ENCODE measurements at places on chromosomes 1 and 21.

DNA sequence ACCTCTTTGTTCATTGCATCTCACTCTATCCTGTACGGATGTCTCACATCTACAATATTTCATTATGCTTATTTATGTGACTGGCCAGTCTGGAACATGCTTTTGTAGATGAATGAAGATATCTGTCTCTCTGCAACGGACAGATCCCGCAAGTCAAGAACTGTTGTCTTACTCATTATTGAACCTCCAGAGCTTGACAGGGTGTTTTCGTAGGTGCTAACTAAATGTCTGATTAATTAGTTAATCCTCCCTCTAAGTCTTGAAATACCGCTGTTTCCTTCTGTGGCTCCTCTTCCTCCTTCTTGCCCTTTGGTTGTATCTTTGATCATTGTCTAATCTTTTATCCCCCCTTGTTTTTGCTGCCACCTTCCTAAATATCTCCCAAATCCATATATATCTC is 3.2 kb upstream of the C1orf162 start:
- DNase-seq = no peak

- DNase-seq = no peak
Observed at GRCh38 chr1:149845416-149845815, 54.0 kb upstream of the BOLA1 start.

GRCh38 chr1:93995837-93996536 is 86.8 kb upstream of the GCLM start:
- no peak for DNase-seq

DNA sequence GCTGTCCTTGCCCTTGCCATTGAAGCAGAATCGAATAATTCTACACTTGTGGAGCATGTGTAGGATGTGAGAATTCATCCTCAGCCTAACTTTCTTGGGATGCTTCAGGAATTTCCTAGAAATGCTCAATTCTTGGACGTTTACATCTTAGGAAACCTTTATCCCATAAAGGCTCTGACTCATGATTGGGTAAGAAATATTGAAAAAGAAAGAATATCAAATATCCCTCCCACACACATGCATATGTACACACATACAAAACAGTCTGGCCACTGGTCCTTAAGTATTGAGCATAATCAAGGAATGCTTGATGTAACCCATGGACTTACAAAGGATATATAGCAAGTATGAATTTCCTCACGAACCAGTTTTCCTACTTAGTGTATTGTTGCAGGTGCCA is 83.9 kb upstream of the IPO9 start:
- DNase-seq = no peak

GRCh38 chr1:117201808-117202207 is 8.9 kb downstream of the VTCN1 start:
- no peak for DNase-seq

- no peak for DNase-seq
Observed at GRCh38 chr1:12778061-12778460, 4.5 kb downstream of the PRAMEF12 start.

- DNase-seq = no peak
Observed at GRCh38 chr21:45451091-45451740, 46.3 kb downstream of the COL18A1 start.

DNA sequence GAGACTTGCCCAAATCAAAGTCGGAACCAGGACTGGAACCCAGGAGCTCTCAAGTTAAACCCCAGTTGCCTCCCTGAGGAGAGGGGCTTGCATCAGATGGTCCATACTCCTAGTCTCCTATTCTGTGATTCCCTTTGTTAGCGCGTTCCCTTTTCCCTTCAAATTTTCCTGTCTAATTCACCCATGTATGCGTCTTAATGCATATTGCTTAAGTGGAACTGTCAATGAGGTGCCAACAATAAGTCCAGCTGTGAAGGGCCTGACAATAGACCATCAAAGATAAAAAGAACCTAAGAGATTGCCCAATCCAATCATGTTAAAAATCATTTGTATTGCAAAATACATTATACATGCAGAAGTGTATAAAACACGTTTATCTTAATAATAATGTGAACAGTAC is 634 bp upstream of the SPATA6 start:
- no peak for DNase-seq

DNA sequence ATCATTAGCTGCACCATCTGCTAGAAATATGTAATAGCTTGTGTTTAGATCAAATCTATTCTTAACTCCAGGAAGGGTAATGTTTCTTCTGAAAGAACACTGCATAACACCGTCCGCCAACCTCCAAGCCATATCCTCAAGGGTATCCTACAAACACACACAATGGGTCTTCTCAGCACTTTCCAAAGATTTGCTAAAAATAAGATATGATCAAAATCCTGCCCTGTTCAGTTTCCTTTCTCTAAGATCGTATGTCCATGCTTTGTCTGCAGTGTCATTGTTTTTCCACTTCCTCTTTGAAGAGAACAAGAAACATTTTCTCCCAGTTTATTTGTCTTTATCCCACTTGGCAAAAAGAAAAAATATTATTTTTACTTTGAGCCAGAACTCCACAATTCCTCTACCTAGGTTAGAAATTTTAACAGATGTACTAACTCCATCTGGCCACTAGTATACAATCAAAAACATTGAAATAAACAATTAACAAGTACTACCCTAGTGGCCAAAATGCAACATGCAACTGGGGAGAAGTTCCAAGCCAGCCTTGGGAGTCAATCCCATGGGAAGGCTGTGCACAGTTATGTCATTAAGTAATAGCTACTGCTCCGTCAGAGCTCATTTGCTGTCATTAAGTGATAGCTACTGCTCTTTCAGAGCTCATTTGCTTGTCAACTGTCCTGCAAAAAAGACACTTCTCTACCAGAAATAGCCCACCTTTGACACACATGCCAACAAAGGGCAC is 37.8 kb downstream of the FRRS1 start:
- DNase-seq = no peak

GRCh38 chr1:180267761-180268555 is 37.9 kb downstream of the LHX4 start:
- DNase-seq = no peak

DNA sequence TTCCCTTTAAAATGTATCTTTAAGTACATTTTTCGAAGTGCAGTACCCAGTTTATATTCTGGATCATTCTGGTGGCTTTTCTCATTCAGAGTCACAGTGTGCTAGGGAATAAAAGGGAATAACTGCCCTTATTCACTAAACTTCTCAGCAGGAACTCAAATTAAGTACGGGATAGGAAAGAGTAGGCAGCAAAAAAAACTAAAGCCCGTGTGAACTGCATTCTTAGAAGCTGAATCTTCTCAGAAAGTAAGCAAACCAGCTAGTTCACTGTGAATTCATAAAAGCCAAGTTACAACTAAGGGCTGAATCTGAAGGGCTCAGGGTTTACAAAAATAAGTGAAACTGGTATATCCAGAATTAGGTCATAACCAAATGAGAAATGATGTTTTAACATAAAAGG is 22.0 kb downstream of the PRPF38A start:
- DNase-seq = no peak

- no peak for DNase-seq
Observed at GRCh38 chr21:33401630-33401992, 1.6 kb upstream of the IFNGR2 start.

GRCh38 chr21:33025106-33025488 is 638 bp upstream of the OLIG2 start:
- no peak for DNase-seq

DNA sequence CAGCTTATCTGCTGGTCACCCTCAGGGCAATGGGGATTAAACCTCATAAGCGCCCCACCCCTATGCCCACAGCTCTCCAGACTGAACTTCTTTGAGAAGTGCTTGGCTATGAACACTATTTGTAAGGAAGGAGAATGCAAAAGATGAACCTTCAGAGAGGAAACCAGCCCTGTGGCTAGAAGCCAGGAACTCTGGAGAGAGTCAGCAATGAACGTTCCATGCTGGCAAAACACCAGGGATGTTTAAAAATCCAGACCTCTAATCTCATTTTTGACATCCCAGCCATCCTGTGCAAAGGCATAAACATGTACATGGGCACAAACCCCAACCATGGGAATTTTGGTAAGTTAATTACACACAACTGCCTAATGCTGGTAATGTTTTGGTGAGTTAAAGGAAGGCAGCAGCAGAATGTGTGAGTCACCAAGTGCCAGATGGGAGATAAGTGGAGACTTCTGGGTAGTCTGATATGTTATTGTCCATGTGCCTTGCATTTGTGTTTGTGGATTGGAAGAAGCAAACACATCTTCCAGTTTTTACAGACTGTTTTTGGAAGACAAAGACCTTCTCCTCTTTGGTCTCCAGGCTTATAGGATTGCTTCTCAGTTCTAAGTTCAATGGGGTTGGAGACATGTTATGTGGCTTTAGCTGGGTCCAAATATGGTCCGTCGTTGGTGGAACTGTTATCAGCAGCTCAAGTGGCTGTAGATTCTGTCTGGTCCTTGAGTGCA is 174.1 kb upstream of the ETV3 start:
- no peak for DNase-seq

DNA sequence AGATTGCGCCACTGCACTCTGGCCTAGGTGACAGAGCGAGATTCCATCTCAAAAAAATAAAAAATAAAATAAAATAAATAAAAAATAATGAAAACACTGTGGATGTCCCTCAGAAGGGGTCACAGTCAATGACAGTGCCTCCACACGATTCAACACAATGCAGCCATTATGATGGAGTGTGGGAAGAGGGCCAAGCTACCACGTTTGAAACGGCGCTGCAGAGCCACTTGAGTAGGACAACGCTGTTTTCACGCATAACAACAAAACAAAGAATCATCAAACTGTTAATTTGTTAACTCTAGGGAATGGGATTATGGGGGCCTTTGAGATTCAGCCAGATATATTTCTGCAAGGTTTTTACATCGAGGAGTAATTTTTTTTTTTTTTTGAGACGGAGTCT is 36.5 kb downstream of the NKAIN1 start:
- no peak for DNase-seq

DNA sequence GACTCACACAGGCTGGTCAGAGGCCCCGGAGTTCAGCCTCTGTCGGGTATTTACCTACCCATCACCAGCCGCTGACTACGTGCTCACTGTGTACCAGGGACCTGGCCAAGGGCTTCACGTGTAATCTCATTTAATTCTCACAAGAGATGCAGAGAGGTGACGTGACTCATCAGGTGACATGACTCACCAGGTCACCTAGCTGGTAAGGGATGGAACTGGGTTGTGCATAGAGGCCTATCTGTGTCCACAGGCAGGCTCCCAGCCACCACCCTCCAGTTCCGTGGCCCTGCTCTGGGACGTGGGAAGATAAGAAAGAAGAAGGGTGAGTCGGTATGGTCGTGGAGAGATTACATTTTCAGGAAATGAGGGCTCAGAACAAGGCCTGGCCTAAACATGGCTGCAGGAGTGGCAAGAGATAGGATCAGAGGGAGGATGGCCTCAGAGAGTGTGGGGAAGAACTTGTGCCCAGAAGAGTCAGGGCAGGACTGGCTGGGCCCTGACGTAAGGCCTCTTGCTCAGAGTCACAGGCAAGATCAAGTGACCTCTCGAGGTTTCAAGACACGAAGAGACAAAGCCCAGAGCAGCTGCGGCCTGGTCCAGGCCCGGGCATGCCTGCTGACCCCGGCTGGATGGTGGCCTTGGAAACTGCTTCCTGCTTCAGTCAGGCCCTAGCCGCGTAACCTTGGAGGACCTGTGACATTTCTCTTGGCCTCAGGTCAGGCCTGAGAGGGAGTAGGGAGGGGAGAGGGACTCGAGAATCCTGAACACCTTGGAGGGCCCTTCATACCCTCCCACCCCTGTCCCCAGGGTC is 52.7 kb upstream of the WASF2 start:
- no peak for DNase-seq

DNA sequence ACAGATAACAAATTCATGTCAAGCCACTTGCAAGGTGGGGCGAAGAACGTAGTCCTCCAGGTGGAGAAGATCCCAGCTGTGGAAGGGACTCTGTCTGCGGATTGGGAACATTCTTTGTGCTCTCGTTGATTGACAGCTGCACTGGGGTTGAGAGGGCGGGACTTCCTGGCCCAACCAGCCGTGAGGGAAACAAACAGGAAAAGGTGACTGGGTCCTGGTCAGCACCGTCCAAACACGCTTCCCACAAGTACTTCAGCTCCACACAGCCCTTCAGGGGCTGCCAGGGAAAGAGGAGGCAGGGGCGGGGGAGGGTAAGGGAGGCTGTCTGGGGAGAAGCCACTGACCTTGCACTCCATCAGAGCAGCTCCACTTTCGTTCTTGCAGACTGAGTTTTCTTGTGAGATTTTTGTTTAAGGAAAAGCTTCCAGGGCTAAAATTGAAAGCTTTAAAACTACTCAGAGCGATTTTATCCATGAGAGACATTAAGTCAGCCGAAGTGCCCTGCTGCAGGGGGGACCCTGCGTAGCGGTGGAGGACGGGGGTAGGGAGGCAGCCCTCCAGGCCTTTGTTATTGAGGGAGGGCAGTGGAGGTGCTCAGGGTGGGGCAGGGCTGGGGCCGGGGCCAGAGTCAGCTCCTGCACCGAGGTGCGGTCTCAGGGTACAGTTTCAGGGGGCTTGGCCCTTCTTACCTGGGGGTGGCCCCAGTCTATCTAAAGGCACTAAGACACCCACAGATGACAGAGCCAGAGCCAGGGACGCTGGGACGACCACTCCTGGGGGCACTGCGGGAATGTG is 21.6 kb upstream of the STUM start:
- DNase-seq = no peak

DNA sequence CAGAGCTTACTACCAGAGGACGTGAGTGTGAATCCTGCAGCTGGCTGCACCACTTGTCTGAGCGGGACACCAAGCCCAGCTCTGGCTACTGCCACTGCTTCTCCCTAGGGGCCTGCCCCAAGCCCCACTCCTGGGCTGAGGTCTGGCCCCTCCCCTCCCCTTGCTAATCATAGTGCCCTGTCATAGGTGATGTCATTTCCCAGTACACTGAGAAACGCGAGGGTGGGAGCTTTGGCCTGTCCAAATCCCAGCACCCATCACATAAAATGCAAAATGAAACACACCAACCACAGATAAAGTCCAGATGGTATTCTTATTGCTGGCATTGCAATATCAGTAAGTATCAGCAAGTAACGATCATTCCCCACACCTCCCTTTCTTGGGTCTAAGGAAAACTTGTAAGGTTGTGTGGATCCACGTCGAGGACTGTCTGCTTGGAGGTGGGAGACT is 77.7 kb downstream of the TOMM20 start:
- no peak for DNase-seq

DNA sequence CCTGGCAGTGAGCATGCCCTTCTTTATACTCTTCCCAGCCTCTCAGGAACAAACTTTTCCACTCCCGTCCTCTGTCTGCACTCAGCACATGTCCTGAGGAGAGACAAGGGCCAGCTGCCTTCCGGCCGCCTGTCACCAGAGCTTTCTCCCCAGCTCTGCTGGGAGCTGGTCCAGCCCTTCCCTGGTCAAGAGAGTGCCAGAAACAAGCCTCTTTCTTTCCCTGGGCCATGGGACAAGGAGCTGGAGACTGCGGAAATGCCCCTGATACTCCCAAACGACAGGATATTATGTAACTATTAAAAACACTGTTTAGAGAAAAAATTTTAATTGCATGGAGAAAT is 10.4 kb downstream of the LAMB3 start:
- no peak for DNase-seq

Measured in GM18507 (cell line).